ENCODE measurements at places on chromosomes 12 and 14.

DNA sequence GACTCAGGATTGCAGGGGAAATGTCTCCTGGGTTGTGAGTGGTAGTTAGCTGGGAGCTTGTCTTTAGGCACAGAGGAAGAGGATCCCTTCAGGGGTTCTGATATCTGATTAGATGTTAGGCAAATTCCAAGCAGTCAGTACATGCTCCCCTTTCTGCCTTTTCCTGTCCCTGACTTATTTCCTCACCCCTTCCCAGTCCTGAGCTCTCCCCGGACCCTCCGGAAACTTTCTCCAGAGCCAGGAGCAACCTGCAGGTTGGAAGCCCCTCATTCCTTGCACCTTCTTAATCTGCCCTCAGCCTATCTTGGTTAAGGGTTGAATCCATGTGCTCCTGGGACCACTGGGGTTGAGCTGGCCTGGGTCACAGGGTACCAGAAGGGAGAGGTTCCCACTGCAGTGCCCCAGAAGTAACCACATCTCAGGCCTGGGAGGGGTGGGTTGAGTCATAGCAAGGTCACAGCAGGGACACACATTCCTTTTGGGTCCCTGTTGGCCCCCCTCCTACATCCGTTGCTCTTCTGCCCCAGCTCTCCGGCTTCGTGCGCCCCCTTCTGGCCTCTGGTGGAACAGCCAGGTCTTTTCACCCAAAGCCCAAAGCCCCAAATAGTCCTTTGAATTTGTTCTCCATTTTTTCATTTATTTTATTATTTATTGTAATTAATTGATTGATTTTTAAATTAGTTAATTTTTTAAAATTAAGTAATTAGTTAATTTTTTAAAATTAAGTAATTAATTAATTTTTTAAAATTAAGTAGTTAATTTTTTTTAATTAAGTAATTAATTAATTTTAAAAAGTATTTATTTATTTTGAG lies 1.8 kb downstream of the IGFBP6 start:
- DNase-seq: peak; percentile 87

DNA sequence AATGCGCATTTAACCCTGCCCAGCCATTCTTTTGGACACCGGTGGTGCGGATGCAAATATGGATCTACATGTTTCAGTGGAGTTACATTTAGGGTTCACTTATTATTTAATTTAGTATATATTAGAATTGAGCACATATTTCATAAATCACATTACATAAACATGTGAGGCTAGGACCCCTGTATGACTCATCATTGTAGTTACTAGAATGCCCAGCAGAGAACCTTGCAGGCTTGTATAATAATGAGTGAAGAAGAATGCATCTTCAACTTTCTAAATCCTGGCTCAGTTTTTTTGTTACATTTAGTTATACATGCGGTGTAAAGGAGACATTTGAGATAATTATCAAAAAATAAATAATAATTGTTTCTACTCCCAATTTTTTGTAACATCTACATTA lies 369.0 kb downstream of the ATP23 start:
- DNase-seq: no peak

DNA sequence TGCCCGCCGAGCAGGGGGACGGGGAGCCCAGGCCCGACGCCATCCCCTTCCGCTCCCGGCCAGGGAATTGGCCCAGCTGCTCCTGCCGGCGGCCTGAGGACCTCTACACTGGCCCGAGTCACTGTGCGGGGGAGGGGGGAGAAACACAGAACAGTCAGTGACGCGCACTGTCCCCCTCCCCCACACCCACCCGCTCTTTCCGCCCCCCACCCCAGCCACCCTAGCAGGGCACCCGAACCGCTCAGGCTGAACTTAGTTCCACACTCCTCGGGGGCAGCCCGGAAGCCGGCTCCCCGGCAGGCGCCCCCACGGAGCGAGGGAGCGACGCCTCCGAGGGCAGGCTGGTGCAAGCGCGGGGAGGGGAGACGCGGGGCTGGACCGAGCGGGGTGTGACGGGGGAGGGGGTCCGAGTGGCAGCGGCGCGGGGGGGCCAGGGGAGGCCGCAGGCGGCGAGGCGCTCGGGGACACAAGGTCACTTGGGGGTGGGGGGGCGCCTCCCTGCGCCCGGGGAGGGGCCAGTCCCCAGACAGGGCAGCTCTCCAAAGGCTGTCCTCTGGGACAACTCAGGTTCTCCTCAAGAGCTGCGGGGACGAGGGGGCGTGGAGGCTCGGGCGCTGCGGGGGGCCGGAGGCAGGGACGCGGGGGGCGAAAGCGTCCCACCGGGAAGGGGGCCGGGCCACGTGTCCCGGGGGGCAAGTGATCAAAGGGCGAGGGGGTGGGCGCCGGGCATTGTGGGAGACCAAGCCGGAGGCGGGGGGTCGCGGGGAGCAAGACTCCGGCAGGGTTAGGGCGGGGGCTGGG lies 648 bp downstream of the CHD4 start:
- DNase-seq: peak; percentile 59

- no peak for DNase-seq
Observed at GRCh38 chr12:55654511-55655214, 18.0 kb downstream of the OR10P1 start.

Measured in suppressor macrophage treated with lipopolysaccharide for 4 hours (primary cell).